Stimulated activated CD8-positive, alpha-beta memory T cell treated with anti-CD3 and anti-CD28 coated beads, Interleukin-15, amount 100 ng/mL, for 4 hours (primary cell): ENCODE measurements at places on chromosomes 16 and 17.

GRCh38 chr16:27508476-27508875, 41.2 kb downstream of the GTF3C1 start:
- DNase-seq = no peak

GRCh38 chr16:72560617-72561016, 388.7 kb upstream of the PMFBP1 start:
- no peak for DNase-seq

- no peak for DNase-seq
These were observed 6.7 kb upstream of the KSR1 start for GRCh38 chr17:27449541-27449940.

GRCh38 chr17:14621826-14622614, 321.1 kb downstream of the HS3ST3B1 start:
- DNase-seq = no peak

DNA sequence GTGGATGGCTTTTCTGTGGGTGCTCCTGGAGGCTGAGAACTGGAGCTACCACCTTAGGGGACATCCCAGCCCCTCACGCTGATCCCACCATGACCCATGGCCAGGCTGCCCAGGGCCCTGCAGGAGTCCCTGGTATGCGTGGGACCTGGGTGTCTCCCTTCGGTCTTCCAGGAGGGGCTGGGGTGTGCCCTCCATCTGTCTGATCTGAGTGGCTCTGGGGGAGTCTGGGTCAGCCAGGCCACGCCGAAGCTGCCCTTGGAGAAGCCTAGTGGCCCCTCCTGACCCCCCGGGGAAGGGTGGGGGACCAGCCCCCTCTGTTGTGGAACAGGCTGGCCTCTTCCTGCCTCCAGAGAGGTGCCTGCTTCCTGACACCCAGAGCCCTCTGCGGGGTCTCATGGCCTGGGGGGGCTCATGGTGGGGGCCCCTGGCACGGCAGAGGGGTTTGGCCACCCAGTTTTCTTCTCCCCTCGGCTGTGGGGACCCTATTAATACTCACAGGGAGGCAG, 10.7 kb downstream of the BAIAP2 start:
- DNase-seq = no peak

GRCh38 chr16:23317266-23317661, 15.2 kb downstream of the SCNN1B start:
- DNase-seq = no peak

GRCh38 chr16:48850097-48850770, 240.3 kb upstream of the N4BP1 start:
- no peak for DNase-seq

DNA sequence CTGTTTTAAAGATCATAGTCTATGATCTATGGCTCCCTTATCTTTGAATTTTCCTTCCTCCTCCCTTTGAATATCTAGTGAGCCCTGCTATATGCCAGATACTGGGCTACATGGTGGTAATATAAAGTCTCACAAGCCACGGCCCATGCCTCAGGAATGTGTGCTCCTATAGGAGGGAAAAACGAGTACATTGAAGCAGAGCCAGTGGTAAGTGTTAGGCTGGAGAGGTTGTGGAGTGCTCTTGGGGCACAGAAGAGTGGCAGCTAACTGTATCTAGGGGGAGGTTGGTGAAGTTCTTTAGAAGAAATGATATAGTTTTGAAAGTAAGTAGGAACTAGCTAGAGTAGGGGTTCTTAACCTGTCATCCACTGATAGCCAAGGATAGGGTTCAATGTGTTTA, 105.8 kb upstream of the PMFBP1 start:
- no peak for DNase-seq

- DNase-seq = no peak
These were observed 92.1 kb downstream of the ZDHHC7 start for GRCh38 chr16:84919269-84919668.

- DNase-seq = no peak
These were observed 19.6 kb upstream of the SLC5A11 start for GRCh38 chr16:24826096-24826690.

DNA sequence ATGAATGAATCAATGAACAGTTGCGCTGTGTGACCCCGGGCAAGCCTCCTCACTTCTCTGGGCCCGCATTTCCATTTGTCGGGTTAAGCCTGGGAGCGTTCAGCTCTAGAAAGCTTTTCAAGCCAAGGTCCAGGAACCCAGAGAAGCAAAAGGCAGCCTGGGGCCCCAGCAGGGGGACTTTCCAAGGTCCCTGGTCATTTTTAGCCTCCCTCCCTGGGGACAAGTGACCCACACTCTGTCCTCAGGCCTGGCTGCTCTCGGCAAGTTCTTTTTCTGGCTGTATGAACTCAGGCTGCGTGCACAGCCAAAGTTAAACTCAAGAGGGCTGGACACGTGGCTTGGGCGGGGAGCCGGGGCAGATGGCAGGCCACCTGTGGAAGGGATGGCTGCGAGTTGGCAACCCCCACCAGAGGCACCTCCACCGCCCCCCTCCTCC, 41.4 kb upstream of the CIBAR2 start:
- DNase-seq = no peak

- DNase-seq = no peak
These were observed 1.7 kb upstream of the RRAD start for GRCh38 chr16:66926961-66927436.

GRCh38 chr17:28547623-28548416, 4.6 kb downstream of the UNC119 start:
- DNase-seq = peak; percentile 13

DNA sequence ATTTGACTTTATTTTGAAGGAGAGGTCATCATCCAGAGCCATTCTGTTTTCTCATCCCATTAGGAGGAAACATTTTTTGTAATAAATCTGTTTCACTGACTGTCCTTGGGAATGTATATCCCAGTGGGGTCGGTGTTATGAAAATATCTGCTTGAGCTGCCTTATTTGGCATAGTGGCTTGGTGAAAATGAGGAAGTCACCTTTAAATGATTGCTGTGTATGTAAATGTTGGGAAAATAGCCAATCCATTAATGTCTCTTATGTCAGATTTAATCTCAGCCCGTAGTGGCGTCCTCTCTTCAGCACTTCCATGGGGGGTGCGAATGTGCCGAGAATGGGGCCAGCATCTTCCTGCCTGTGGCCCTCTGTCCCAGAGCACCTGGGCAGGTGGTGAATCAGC, 57.6 kb downstream of the BANP start:
- no peak for DNase-seq

DNA sequence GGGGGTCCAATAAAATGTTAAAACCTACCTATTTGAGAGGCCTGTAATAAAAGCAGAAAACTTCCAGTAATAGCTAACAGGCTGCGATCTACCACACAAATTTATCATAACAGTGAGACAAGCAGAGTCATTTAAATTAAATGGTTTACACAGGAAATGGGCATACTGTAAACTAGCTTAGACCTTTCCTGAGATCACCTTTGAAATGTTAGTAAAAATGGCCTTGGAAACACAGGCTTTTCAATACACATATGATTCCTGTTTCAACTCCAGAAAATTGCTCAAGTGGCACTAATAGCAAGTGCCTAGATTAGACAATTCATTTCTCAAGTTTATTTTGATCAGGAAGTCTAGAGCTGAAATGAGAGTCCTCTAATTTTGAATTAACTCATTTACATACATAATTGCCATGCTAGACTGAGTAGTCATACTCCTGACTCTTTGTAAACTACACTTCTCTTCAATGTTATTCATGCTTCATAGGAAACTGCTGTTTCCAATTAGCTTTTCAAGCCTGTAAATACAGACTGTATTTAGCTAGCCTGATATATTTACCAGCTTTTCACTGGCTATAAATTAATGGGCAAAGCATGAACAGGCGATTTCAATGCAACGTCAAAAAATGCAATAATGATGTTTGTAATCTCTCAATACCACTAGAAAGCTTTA, 43.3 kb downstream of the PARN start:
- no peak for DNase-seq

DNA sequence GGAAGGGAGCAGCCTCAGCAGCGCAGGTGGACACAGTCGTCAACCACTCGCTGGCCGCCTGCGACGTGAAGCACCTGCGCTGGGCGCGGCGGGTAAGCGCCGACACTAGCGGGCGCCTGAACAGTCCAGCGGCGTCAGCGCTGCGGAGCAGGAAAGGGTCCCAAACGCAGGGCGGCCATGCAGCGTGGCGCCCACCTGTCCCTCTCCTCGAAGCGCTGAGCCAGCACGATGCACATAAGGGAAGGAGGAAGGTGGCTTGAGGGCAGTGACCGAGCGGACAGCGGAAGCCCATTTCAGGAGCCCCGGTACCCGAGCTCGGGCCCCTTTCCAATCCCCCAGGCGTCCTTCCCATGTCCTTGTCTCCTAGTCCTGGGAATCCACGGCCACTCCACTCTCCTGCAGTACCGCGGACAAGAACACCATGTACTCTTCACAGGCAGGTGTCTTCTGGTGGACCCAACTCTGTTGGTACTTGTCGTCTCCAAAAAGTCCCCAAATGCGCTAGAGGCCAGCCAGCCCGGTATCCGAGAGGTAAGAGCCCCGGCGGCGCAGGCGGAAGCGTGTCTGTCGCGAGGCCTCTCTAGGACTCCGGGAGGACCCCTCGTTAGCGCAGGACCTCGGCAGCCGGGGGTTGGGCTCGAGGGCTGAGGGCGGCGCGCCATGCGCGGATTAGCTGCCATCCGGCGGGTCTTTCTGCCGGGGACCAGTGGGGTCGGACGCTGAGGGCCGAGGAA, 14.4 kb downstream of the ZNF232 start:
- DNase-seq = peak; percentile 15

DNA sequence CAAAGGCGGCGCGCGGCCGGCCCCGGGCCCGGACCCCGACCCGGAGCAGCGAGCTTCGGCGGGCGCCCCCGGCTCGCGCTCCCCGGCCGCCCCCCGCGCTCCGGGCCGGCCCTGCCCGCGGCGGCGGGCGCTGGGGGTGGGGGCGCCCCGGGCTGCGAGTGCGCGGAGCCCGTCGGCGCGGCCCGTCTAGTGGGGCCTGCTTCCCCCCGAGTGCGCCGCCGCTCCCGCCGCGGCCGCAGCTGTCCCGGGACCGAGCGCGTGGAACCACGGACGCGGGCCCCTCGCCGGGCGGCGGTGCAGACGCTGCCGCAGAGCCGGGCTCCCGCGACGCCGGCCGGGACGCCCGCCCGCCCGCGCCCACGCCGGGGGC, 308 bp downstream of the ADCY9 start:
- DNase-seq = no peak

- no peak for DNase-seq
These were observed 17.1 kb downstream of the AKAP1 start for GRCh38 chr17:57102122-57102521.

GRCh38 chr16:67279296-67280089, at the start of gene PLEKHG4:
Gene PLEKHG4 (plus strand): TSS chr16:67279532. CDS start chr16:67280045, 513 bp downstream.
- DNase-seq = peak; percentile 62
